MCF 10A (cell line): ENCODE measurements at places on chromosomes 6 and 20.

- peak; percentile 13 for DNase-seq
Measured at GRCh38 chr6:130625825-130626527, 201.2 kb upstream of the SMLR1 start.

DNA sequence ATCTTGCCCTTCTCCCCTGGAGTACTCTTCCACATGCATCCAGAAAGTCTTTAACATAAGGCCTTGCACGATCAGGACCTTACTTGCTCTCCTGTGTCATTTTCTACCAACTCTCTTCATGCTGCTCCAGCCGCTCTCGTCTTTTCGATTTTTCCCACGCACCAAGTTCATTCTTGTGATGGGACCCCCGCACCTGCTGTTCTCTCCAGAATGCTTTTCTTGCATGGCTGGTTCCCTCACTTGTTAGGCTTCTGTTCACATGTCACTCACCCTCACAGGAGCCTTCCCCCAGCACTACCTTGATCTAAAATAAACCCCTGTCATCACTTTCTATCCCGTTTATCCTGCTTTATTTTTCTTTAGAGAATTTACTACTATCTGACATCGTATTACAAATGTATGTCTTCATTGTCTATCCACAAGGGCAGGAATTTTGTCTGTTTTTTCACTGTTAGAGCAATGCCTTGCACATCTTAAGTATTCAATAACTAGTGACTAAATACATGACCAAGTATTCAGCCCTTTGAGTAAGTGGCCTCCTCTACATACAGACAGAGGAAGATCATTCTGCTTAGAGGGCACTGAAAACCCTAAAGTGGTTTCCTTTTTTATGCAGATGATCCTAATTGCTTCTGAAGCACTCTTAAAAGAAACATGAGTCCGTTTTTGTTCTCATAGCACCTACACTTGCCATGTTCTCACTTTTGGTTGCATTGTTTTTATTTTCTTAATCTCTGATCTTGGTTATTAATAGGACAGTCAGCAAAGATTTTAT is 166.9 kb downstream of the SLC16A10 start:
- DNase-seq, result no peak

- no peak for DNase-seq
Measured at GRCh38 chr20:8726460-8726859, 342.4 kb upstream of the PLCB4 start.

DNA sequence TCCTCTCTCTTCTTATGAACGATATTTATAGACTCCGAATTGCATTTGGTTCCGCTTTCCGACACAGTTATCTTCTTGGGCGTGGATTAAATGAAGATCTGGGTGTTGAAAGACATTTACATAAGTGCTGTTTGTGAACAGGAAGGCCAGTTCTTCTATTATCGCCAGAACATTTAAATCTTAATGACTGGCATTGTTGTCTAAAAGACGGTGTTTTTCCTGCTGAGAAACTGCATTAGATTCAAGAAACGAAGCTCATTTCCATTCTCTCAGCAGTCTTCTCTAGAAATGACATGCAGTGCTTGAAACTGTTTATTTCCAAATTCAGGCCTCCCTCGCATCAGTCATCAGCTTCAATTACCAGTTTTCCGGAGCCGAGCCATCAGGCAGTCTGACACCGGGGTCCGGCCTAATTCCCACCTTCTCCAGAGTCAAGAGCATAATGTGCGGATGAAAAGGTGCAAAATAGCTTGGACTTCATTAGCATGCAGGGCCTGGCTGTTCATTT is 16.0 kb downstream of the LINC00237 start:
- no peak for DNase-seq

- no peak for DNase-seq
Measured at GRCh38 chr6:68673255-68673654, 38.2 kb downstream of the ADGRB3 start.

DNA sequence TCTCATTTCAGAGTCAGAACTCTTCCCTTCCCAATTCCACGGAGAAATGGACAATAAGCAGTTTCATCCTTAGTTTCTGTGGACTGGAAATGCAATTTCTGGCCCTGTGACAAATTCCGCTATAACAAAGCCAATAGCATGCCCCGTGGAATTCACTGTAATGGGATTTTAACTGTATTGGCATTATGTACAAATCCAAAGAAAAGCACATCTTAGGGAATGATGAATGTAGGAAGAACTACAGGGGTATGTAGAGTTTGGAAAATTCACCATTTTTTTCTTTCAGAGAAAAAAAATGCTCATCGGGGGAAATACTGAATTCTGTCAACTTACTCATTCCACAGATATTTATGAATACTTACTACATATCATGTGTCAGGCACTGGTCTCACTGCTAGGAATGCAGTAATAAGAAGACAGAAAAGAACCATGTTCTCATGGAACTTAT is 43.5 kb downstream of the KIF6 start:
- no peak for DNase-seq

- peak; percentile 59 for DNase-seq
Measured at GRCh38 chr20:38730989-38731737, 6.9 kb downstream of the SLC32A1 start.

DNA sequence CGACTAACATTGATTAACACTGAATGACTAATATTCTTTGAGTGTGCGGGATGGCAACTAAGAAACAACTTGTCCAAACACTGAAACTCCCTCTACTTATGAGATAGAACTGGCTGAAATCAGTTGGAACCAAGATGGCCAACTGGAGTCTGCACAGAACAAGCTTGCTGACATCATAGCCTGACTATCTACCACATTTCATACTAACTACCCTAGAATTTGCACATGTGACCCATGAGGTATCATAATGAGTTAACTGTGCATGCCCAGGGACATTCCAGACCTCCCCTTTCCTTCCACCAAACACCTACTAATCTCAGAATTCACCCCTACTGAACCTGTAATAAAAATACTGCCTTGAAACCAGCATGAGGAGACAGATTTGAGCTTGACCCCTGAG is 43.2 kb downstream of the PHIP start:
- DNase-seq, result no peak

DNA sequence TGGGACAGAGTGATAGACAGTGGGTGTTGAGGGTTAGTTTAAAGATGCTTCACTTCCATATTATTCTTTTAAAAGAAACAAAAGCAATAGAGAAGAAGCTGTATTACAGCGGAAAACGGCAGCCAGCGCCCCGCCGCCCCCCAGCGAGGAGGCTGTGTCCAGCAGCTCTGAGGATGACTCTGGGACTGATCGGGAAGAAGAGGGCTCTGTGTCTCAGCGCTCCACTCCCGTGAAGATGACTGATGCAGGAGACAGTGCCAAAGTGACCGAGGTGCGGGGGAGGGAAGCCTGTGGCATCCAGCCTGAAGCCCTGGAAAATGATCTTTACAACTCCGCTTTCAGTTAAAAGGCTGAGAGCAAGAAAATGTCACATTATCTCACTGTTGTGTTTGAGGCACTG is 100.2 kb downstream of the FIG4 start:
- no peak for DNase-seq

DNA sequence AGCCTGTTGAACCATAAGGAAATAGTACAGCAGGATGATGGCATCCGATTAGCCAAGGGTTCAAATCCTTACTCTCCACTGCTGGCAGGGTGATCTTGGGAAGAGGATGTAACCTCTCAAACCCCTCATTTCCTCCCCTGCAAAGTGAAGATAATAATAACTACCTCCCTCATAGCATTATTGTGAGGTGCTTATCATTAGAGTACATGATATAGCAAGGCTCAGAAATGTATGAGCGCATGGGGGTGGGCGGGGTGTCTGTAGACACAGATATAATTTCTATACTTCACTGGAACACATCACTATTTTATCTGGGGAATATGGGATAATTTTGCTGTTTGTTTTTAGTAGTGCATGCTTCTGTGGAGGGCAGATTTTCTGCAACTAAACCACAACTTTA is 89.8 kb upstream of the LAMP5 start:
- no peak for DNase-seq

DNA sequence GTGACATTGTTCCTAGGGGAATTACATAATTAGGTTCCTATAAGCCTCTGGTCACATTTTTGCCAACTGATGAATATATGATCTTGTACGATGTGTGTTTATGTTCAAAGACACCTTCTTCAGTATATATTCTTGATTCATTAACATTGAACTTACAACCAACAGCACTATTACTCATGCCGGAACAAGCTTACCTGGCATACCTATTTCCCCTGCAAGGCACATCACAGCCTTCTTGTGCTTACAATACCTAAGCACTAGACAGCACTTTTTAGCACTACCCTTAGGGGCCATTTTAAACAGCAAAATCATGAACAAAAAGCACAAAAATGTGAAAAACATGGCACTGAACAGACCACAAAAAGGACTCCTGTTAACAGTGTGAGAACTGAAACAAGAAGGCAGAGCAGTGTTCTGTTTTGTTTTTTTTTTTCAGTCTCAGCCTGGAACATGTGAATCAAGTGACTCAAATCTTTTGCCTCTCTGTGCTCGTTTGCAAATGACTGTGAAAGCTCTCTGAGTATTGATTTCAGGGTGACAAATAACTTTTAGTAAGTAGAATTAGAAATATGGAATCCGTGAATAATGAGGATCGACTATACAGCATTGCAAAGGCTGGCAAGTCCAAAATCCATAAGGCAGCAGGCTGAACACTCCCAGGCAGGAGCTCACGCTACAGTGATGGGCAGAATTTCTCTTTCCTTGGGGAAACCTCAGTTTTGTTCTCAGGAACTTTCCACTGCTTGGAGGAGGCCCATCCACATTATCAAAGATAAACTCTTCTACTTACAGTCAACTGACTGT is 102.3 kb upstream of the TSHZ2 start:
- no peak for DNase-seq

GRCh38 chr20:20752712-20753111 is 40.3 kb upstream of the RALGAPA2 start:
- no peak for DNase-seq

DNA sequence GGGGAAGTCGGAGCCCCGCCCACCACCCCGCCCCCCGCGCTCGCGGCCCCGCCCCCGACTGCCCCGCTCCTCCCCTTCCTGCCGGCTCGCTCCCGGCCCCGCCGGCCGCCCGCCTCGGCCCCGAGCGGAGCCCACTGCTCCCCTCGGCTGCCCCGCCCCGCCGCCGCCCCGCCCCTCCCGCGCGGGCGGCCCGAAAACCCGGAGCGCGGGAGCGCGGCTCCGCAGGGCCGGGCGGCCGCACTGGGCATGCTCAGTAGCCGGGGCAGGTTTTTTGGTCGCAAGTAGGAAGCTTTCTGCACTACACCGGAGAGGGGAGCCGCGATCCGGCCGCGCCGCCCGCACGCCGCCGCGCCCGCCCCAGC is at the start of gene CDYL:
TSS of gene CDYL (plus strand) at position 274 of the 362 bp plus-strand sequence. CDS start 380 bp downstream, outside the sequence.
- DNase-seq, result peak; percentile 84

DNA sequence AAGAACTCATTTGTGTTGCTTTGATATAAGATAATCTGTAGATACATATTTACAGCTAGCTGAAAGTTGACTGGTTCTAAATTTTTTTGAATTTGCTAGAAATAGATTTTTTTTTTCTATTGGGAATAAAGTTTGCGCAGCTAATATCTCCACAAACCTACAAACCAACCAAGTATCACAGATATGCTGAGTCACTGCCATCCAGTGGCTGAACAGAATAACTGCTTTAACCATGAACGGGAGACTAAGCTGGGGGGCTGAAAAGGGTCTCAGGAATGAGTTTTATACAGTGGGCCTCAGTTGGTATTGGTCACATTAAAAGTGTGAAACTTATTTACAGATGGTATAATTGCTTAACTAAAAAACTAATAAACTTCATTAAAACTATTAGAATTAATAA is 326.7 kb upstream of the CNR1 start:
- DNase-seq, result peak; percentile 46

DNA sequence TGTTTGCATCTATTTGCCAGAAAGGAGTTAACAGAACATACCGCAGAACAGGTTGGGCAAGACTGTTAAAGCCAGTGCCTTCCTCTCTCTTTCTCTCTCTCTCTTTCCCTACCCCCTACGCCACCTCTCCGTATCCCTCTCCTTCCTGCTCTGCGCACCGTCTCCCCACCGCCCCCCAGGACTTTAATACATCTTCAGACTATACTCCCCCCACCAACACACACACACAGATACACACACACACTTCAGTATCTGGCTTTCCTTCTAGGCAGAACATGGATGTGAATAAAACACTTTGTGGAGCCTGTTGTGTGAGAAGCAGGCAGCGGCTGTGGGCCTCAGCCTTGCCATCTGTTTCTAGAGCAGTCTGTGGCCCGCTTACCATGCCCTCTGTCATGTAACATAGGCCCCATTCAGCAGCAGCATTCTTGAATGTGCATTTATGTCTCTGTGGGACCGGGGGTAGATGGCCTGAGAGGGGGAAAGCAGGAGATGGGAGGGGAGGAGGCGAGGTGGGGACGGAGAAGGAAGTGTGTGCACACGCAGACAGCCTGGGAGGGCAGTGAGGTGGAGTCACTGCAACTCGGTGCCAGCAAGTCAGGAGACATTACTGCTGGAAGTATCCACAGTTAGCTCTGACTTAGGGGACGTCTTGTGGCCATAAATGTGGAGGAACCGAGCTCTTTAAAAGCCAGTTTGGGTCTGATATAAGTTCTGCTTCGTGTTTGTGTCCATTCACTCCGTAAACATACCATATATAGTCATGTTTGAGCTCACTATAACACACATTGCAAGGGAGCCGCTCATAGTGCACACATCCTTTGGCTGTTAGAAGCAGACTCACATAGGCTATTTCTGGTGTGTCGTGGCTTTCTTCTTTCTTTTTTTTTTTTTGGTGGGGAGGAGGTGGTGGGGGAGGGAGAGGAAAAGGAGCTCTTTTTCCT is 38.4 kb downstream of the RREB1 start:
- no peak for DNase-seq

DNA sequence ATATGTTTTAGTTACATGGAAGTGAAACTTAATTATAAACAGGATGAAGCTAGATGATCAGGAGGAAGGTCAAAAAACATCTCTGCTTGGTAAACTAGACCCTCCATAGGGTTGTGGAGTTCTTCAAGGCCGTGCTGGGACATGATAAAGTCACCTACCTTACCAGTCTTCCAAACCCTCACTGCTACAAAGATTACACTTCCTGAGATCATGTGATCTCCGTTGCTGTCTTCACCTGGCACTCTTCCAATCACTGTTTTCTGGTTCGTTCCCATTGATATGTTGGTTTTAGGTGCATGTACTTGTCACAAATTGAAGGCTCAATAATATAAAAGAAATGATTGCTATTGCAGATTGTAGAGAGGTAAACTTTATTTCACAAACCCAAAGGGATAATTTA is 161.5 kb upstream of the MAN1A1 start:
- no peak for DNase-seq

DNA sequence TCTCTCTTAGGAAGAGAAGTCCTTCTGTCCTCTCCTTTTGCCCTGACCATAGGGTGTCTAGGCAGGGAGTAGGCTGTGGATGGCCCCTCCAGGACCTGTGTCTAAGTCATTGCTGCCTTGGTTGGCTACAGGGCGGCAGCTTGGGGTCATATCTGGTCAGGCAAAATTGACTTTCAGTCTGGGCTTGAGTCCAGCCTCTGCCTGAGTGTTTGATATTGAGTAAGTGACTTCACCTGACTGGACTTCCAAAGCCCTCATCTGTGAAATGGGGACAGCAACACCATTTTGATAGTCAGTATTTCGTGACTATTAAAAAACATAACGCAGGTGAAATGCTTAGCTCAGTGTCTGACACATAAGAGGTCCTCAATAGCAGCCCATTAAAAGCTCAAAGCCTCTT is 4.6 kb downstream of the TGM3 start:
- peak; percentile 23 for DNase-seq
